Activated CD4-positive, alpha-beta T cell treated with anti-CD3 and anti-CD28 coated beads, Interleukin-10, Interleukin-2, amounts not matched to agents 100 ng/mL and 50 ng/mL, durations not matched to agents 16 hours and 8 hours (primary cell): ENCODE measurements at places on chromosomes 3 and 15.

- DNase-seq, result no peak
Measured at GRCh38 chr3:188253123-188253793, 99.3 kb downstream of the LPP start.

GRCh38 chr3:9257092-9257491, 7.6 kb upstream of the SRGAP3 start:
- no peak for DNase-seq

GRCh38 chr15:73678498-73678897, 5.7 kb upstream of the CD276 start:
- peak; percentile 18 for DNase-seq

GRCh38 chr3:42665050-42665878, 11.8 kb downstream of the ZBTB47 start:
- no peak for DNase-seq

- no peak for DNase-seq
Measured at GRCh38 chr3:112956351-112956750, 18.6 kb downstream of the CD200R1 start.

GRCh38 chr3:178762385-178762784, 226.1 kb downstream of the KCNMB2 start:
- DNase-seq, result no peak

DNA sequence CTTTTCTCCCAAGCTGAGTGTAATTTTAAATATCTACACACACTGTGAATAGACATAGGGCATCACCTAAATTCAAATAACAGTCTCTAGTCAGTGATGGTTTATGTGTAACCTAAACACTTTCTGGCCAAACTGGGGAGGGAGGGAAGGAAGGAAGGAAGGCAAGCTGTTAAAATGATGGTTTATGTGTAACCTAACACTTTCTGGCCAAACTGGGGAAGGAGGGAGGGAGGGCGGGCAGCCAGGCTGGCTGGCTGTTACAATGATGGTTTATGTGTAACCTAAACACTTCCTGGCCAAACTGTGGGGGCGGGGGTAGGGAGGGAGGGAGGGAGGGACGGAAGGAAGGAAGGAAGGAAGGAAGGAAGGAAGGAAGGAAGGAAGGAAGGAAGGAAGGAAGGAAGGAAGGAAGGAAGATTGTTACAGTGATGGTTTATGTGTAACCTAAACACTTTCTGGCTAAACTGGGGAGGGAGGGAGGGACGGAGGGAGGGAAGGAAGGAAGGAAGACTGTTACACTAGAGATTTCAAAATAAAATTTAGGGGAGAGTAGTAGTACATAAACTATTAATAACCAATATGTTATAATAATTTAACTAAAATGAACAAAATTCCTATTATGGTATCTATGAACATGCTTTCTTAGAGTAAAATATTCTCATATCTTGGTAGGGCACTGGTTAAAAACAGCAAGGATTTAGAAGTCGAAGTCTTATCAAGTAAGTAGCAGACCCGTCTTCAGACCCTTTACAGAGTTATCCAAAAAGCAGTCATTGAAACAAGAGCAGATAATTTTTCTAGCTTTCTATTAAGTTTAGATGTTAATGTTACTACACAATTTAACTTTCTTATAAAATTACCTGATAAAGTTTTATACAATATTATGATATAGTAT, 148.1 kb downstream of the LMLN start:
- no peak for DNase-seq

GRCh38 chr3:188822411-188822810, 349.4 kb upstream of the TPRG1 start:
- no peak for DNase-seq

DNA sequence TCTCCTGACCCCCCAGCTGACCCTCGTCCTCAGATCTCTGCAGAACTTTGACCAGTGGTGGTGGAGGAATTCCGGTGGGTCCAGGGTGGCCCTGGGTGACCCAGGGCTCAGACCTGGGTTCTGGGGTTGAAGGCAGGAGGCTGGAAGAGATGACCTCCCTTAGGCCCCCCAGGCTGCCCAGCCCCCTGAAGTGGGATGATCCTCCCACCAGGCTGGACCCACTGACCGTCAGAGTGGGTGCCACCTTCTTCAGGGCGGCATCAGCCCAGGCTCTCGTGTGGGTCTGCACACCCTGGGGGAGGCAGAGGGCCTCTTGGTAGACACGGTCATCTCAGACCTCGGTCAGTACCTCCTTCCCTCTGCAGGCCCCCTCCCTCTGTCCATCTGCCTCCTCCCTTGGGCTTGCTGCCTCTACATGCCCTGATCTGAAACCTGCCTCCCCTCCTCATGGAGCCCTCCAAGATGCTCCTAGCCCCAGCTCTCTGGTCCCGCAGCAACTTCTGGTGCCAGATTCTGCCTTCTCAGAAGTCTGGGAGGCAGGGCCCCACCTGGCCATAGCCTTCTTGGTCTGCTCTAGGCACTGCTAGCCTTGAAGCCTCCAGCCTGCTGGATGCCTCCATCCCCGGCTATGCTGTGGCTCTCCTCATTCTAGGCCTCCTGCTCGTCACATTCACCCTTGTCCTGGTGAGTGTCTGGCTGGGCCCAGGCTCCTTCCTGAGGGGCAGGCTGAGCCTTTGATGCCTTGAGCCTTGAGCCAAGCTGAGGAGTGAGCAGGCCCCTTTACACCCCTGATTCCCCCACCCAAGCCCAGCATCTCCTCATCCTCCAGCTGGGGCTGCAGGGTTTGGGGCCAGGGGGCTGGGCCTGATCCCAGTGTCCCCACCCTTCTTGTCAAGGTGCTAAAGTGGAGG, 49.1 kb upstream of the CSPG4 start:
- no peak for DNase-seq

DNA sequence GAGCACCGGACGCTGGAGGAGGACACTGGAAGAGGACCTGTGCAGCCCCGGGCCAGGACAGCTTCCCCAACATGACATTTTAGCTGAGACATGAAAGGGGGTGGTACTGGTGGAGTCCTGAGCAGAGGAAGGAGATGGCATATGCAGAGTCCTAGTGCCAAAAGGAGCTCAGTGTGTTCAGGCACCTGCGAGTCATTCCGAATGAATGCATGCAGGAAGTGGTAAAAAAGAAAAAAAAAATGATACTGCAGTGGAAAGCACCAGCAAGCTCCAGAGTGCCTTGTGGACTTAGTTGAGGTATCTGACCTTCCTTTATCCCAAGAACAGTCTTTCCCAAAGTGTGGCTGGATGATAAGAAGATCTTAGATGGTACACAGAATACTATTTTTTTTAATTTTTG, 6.6 kb upstream of the ZNF148 start:
- peak; percentile 74 for DNase-seq

GRCh38 chr15:35095941-35096340, 10.8 kb upstream of the NANOGP8 start:
- DNase-seq, result no peak

DNA sequence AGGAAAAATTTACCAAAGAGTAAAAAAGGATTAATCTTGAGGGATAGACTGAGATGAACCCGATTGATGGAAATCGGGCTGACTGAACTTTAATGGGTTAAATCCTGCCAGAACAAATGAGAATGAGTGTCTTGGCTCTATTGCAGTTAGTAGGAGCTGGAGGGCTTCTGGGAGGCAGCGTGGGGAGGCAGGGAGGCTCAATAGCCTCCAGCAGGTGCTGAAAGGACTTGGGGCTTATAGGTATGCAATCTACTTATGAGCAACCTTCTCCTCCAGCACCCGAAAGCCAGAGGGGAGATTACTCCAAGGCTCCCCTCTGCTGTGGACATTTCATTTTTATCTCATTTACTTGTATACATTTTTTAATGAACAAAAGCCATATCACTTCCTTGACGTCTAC, 1.0 kb upstream of the CRYBG3 start:
- DNase-seq, result no peak

DNA sequence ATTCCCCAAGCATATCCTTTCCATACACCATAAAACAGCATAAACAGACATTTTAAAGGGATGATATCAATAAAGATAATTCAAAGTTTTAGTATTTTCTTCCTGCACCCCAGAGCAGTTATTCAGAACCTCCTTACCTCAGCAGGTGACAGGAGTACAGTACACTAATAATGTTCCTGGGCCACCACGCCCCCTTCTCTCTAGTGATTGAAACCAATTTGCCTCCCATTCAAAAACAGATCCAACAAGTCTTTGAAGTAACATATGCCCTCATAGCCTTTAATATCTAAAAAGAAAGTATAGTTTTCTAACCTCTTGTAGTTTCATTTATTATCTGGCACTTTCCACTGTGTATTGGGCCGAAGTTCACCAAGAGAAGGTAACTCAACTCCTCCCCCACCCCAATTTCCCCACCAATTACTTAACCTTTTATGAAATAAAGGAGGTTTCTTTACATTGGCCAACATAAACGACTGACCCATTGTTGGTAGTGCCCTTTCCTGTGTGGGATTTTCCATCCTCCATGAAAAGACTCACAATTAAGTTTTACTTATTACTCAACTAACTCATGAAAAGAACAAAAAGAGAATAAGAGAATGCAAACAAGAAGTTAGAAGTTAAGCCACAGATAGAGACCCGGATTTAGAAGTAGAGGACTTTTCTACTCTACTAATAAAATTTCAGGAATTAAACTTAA, 5.0 kb upstream of the ATP8B4 start:
- DNase-seq, result peak; percentile 54

DNA sequence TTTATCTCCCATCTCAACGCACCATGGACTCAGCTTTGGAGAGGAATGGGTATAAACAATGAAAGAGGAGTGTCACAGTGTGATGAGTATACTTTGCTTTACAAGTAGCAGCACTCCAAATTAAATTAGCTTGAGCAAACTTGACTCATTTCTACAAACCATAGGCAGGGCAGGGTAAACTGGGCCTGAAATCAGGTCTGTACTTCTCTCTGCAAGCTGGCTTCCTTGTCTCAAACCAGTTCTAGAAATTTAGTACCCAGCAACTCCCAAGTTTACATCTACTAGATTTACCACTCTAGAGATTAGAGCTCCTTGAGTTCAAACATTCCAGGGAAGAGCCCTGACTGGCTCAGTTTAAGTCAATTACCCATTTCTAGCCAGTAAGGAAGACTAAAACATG, 37.4 kb upstream of the NEO1 start:
- DNase-seq, result no peak

GRCh38 chr15:29632671-29633406, 189.4 kb downstream of the TJP1 start:
- DNase-seq, result no peak

- no peak for DNase-seq
Measured at GRCh38 chr3:30646181-30646876, 39.9 kb downstream of the TGFBR2 start.

GRCh38 chr3:135218304-135218703, 423.2 kb downstream of the EPHB1 start:
- DNase-seq, result no peak

DNA sequence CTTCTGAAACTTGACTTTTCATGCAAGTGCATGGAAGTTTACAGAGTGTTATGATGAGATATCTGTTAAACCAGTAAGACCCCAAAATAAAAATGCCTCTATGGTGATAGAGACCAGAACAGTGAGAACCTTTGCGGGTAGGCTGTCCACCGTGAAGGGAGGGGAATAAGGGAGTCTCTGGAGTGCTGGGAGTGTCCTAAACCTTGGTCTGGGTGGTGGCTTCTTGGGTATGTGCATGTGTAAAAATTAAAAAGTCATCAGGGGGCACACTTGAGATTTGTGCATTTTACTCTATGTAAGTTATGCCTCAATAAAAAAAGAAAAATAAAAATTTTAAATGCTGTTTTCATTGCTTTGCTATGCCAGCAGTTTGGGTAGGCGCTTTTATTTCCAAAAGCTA, 38.2 kb upstream of the BNC1 start:
- no peak for DNase-seq

- no peak for DNase-seq
Measured at GRCh38 chr3:38640661-38641452, 8.6 kb downstream of the SCN5A start.

DNA sequence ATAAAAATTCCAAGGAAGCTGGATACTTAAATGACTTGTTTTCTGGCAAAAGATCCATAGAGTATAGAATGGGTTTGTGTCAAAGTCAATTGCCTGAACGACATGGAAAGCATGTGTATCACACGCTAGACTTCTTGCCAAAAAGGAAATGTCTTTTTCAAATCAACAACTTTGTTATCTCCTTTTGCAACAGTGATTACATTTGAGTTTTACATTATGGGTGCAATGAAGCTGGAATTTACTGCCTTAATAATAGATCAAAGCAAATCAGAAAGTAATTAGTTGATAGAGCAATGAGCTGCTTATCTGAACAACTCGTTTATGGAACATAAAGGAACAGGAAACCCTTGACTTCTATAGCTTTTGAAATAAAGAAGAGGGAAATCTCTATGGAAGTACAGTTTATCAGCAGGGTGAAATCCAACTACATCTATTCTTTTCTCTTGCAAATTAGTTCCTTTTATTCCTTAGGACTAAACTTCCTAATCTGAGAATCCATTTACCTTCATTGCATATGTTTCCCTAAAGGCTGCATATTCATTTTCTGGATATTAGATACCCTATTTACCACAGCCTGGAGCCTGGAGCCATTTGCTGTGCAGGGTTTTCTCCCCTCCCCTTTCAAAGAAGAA, 415.1 kb upstream of the NECTIN3 start:
- DNase-seq, result no peak

GRCh38 chr3:136023264-136023978, 57.9 kb downstream of the PPP2R3A start:
- no peak for DNase-seq

- peak; percentile 75 for DNase-seq
Measured at GRCh38 chr3:4888913-4889846, 90.1 kb upstream of the BHLHE40 start.

- peak; percentile 80 for DNase-seq
Measured at GRCh38 chr3:53109190-53109589, 21.0 kb downstream of the RFT1 start.

DNA sequence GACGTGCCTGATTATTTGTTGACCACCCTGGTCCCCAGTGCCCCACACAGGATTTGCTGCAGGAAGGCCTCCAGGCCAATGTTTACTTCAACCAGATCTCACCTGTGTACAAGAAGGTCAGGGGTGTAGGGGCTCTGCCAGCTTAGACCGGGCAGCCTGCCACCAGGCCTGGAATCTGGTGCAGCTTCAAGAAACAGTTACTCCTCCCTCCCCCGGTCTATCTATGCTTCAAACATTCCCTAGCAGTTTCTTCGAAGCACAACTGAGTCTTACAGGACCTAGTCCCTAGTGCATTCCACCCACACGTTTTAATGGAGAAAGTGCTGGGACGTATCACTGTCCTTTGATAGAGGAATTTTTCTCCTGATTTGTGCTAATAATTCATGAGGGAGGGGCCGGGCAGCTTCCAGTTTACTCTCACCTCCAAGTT, 8.0 kb downstream of the SH3BP5 start:
- DNase-seq, result no peak

DNA sequence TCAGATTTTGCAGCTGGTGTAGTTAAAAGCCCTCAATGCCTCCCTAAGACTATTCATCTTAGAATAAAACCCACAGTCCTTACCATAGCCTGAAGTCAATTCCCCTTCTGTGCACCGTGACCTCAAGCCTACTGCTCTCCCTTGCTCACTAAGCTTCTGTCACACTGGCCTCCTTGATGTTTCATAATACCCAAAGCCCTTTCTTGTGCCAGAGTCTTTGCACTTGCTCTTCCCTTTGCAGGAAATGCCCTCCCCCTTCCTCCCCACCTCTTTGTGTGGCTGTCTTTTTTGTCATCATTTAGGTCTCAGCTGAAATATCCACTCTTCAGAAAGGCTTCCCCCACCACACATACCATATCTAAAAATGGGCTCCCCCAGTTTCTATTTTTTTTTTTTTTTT, 4.2 kb upstream of the PLEKHO2 start:
- peak; percentile 60 for DNase-seq
